Heart right ventricle (tissue), 16 donors: ENCODE measurements at places on chromosomes 1 and 21. TPM values are rescaled to one million over a fixed set of nuclear protein-coding genes. Genes with fewer than 3 reads are reported as not detected.

The SFN gene
- polyA plus RNA-seq: not detected

The VASH2 gene
- 0.37 TPM for polyA plus RNA-seq

The S100A7A gene
- not detected for polyA plus RNA-seq

The CD1D gene
- 4.6 TPM for polyA plus RNA-seq
